ENCODE measurements at places on chromosomes 7 and 10.

DNA sequence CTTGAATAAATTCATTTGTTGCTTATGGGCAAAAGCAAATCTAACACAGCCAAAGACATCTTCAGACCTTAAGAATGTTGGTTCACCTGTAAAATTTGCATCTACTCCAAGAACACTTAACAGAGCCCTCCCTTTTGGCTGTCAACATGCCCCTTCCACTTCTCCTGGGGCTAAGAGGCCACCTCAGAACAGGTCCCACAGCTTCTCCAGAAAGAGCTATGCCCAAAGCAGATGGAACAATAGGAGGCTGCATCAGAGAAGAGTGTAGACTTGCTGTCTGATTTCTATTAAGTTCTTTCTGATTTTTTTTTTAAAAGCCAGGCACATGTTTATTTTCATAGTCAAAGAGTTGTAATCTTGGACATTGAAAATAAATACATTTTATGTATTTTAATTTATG is 26.1 kb upstream of the TRIL start:
- no peak for DNase-seq

DNA sequence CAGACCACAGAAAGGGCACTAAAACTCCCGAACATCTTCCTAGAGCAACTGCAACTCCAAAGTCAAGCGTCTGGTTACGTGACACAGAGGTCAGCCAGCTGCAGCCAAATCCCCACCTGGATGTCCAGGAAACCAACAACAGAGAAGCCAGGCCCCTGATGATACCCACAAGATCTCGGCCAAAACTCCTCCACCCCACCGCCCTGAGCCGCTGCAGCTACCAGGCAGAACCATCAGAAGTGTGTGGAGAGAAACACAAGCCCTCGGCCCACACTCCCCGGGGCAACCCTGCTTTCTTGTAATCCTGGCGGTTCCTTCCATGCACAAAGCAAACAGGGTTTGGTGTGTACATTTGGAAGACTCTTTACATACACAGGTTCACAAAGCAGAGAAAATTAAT is 8.7 kb downstream of the CHST15 start:
- no peak for DNase-seq

DNA sequence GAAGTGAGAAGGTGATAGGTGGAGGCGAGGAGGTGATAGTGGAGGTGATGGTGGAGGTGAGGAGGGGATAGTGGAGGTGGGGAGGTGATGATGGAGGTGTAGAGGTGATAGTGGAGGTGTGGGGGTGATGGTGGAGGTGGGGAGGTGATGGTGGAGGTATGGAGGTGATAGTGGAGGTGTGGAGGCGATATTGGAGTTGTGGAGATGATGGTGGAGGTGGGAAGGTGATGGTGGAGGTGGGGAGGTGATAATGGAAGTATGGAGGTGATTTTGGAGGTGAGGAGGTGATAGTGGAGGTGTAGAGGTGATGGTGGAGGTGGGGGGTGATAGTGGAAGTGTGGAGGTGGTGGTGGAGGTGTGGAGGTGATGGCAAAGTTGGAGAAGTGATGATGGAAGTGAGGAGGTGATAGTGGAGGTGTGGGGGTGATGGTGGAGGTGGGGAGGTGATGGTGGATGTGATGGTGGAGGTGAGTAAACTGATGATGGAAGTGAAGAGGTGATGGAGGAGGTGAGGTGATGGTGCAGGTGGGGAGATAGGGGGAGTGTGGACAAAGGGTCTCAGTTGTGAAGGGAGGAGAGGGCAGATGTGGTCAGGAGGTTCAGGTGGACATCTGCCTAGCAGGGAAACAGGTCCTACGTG is 36.6 kb downstream of the ADCY1 start:
- no peak for DNase-seq

DNA sequence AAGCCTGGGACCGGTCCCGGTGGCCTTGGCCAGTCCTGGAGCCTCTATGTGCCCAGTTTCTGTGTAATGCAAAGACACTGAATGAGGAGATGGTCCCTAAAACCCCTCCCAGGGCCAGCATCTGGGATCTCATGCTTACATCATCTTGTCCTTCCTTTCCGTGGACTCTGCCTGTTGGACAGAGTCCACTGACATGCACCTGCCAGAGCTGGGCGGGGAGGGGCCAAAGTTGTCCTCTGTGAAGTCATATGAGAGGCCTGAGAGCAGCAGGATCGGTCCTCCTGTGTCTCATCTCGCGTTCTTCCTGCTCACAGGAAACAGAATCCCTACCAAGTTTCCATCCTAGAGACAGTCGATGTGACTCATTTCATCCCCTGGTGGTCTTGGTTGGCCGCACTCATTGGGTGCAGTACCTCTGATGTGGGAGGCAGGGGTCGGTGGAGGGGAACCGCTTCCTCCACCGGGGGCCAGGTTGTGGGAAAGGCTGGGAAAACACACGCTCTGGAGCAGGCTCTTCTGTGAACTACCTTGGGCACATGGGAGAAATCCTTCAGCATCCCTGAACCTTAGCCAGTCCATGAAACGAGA is 389.6 kb upstream of the PODXL start:
- no peak for DNase-seq

- DNase-seq: no peak
These were observed 49.2 kb upstream of the CPN1 start for GRCh38 chr10:100130831-100131230.

- DNase-seq: no peak
These were observed 238.7 kb upstream of the PRSS58 start for GRCh38 chr7:142496545-142496991.

GRCh38 chr7:33423646-33424020 is 294.3 kb downstream of the BBS9 start:
- no peak for DNase-seq

DNA sequence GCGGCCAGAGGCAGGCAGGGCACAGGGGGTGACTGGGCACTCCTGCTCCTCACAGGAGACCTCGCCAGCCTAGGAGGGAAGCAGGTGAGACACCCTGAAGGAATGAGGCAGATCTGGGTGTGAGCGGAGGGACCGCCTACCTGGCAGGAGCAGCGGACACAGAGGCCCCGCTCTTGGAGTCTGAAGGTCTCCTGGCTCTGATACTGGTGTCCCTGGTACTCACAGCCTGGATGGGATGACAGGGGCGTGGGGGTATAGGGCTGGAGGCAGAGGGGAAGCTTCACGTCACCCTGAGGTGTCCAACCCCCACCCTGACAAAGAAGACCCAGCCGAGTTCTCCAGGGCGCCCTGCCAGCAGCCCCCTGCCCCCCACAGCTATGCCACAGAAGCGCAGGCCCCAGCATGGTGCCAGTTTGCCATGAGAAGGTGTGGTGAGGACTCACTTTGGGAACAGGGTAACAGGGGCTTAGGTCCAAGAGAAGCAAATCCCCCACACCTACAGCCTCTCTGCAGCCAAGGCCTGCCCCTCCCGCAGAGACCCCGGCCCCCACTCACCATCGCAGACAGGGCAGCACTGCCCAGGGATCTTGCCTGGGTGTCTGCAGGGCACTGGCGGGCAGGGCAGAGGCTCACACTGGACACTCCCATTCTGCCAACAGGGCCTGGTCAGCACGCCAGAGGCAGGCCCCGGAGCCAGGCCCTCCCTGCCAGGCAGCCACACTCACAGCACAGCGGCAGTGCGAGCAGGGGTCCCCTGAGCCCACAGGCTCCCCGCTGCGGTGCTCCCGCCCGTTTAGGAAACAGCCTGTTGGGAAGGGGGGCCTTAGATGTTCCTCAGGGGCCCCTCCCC is 17.0 kb downstream of the KCP start:
- DNase-seq: no peak

GRCh38 chr10:118473305-118473960 is 122.0 kb downstream of the PRLHR start:
- no peak for DNase-seq

DNA sequence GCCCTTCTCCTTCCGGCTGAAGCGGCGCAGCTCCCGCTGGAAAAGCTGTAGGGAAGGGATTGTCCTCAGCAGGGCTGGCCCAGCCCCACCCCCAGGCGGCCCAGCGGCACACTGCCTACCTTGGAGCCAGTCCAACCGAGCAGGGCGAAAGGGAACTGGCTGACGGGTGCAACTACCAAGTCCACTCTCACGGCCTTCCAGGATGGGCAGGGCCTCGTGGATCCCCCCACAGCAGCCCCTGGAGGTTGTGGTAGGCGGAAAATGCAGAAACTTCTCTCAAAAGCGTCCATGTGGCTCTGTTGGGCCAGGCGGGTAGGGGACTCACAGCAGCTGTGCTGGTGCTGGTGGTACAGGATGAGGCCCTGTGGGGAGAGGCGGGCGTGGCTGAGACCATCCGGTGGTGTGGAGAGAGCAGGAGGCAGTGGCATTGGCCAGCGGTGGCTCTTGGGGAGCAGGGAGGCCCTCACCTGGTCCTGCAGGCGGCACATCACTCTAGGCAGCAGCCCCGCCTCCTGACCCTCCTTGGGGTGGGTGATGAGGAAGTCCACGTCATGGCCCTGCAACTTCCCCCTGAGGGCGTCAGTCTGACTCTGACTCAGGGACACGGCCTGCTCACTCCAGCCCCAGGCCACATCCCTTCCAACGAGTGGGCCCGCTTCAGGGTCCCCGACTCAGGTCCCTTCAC is 8.4 kb upstream of the PGAM2 start:
- no peak for DNase-seq

DNA sequence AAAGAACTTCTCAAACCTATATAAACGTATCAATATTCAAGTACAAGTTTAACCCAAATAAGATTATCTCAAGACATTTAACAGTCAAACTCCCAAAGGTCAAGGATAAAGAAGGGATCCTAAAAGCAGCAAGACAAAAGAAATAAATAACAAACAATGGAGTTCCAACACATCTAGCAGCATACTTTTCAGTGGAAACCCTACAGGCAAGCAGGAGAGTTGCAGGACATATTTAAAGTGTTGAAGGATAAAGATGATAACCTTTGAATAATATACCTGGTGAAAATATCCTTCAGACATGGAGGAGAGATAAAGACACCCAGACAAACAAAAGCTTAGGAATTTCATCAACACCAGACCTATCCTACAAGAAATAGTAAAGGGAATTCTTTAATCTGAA is 82.8 kb downstream of the TES start:
- DNase-seq: no peak

- DNase-seq: no peak
These were observed 28.0 kb downstream of the GRB10 start for GRCh38 chr7:50754684-50755083.

- DNase-seq: no peak
These were observed 14.1 kb upstream of the MYH16 start for GRCh38 chr7:99258501-99258900.

DNA sequence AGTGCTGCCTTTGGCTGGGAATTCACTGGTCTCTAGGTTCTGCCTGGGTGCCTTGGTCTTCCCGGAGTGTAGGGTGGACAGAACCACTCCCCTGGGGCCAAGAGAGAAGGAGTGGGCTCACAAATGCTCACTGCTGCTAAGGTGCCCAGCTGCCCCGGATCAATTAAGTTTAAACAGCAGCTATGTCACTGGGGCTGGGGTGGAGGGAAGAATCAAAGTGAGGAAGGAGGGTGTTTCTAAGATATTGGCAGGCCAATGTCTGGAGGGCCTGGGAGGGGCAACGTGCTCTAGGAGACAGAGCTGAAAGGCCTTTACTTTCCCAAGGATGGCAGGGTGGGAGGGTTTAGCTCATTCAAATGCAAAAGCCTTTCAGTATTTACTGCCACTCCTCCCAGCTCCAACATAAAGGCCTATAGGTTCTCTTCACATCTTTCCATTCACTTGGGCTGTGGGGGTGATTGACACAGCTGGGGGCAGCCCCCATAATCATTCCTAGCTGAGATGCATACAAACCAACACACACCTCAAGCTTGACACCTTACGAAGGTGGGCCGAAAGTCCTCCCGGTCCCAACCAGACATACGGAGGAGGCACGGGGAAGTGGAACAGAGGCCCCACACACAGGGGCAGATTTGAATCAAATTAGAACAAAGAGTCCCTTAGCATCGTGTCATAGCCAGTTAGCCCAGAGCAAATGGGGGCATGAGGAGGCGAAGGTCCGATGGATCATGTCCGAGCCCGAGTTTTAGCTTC is 108.0 kb upstream of the EFCAB10 start:
- no peak for DNase-seq

- DNase-seq: no peak
These were observed 1.3 kb downstream of the KAZALD1 start for GRCh38 chr10:101063050-101063525.

GRCh38 chr10:80356989-80357850 is 639 bp downstream of the DYDC2 start:
- DNase-seq: no peak

- DNase-seq: no peak
These were observed 36.7 kb downstream of the ARHGAP22 start for GRCh38 chr10:48568131-48568530.

- DNase-seq: no peak
These were observed 131.0 kb downstream of the ST7 start for GRCh38 chr7:117084286-117084685.

GRCh38 chr7:27109466-27110185 is 7.1 kb upstream of the HOXA2 start:
- no peak for DNase-seq

- DNase-seq: no peak
These were observed 181.3 kb downstream of the SDK1 start for GRCh38 chr7:3482147-3482921.

GRCh38 chr7:7424151-7424873 is 111.4 kb downstream of the COL28A1 start:
- no peak for DNase-seq

- DNase-seq: no peak
These were observed 13.4 kb downstream of the ATP5MF start for GRCh38 chr7:99452541-99452940.

DNA sequence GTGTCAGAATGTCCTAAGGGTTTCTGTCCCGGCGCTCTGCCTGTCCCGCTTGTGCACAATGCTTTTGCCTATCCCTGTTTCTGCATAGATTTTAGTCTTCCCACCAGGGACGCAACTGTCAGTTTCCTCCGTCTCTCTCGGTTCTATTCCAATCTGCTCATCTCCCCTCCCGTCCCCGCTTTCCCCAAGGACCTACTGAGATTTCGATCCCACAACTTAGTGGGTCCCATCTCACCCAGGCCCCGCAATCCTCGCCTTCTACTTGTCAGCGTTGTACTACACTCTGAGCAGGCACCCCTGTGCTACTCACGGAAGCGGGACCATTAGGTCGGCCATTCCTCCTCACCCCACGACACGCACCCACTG is 519 bp upstream of the ZNF655 start:
- DNase-seq: no peak

GRCh38 chr7:96538632-96539031 is 171.0 kb downstream of the SEM1 start:
- DNase-seq: no peak

GRCh38 chr10:118980870-118981269 is 48.6 kb upstream of the NANOS1 start:
- no peak for DNase-seq

GRCh38 chr7:157850481-157851444 is 514.0 kb downstream of the DNAJB6 start:
- no peak for DNase-seq

GRCh38 chr7:150378115-150378852 is 846 bp upstream of the ZNF775 start:
- no peak for DNase-seq

DNA sequence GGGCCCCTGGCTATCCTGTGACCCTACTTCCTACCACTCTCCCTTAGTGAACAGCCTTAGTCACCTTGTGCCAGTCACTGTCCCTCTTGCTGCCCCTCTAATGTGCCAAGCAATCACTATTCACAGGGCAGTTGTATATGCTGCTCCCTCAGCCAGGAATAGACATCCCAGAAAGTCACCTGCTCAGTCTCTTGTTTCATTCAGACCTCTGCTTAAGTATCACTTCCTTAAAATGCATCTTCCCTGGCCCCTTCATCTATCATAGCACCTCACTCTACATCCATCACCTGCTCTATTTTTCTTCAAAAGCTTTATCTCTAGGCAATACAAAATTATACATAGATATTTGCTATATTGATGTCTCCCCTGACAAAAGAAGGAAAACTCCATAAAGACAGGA is 328.4 kb upstream of the NFE2L3 start:
- no peak for DNase-seq

Measured in stimulated activated CD4-positive, alpha-beta T cell treated with anti-CD3 and anti-CD28 coated beads, Interleukin-1b, Interleukin-23, amount 100 ng/mL, for 1 hour (primary cell).